ENCODE measurements at places on chromosomes 4 and X.

- no peak for DNase-seq
These were observed 81.0 kb downstream of the BCOR start for GRCh38 chrX:40016749-40017148.

- DNase-seq, result no peak
These were observed 90.2 kb downstream of the CXCL13 start for GRCh38 chr4:77695774-77696173.

DNA sequence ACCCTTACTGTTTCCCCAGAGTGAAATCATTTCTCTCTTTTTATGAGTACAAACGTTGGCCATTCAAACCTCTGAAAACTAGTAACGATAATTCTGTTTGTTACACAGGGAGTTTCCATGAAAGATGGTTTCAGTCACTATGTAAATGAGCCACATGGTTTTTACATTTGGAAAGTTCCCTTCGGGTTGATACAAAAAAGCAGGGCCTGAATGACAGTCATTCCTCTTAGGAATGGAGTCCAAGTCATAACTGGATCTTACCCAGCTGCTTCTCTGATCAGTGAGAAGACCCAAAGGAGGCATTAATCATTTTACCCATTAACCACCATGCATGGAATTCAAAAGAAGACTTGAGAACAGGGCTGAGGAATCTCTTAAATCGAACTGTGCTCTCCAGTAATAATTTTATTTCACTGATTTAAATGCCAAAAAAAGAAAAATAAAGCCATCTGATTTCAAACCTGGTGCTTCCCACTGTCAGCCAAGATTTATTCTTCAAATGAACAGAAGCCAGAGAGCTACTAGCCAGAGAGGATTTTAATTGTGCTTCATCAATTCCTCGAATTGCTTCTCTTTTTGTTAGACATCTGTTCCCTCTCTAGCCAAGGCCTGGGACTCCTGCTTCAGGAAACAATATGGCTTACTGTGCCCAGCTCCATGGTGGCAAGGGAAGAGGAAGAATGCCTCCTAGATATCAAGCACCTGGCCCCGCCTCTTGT, 3.2 kb downstream of the SOWAHB start:
- no peak for DNase-seq

DNA sequence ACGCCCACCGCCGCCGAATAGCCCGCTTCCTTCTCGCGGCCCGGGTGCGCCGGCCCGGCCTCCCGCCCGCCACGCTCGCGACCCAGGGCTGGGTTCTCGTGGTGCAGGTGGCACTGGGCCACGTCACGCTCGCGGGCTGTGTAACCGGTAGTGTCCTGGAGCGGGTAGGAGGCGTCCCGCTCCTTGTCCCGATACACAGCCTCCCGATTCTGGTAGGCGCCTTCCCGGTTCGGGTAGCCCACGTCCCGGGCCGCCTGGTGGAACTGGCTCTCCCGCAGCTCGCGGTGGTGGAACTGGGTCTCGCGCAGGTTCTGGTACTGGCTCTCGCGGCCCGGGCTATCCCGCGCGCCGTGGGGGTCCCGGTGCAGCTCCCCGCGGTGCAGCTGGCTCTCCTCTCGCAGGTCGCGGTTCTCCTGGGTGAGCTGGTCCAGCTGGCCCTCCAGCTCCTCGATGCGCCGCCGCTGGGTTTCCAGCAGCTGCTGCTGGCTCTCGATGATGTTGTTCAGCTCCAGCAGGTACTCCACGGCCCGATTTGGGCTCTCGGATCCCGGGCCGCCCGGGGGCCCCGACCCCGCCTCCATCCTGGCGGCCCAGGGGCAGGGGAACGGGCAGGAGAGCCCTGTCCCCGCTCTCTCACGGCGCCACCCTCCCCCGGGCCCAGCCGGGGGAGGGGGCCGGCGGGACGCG, 39.3 kb upstream of the IQSEC2 start:
- DNase-seq, result no peak

DNA sequence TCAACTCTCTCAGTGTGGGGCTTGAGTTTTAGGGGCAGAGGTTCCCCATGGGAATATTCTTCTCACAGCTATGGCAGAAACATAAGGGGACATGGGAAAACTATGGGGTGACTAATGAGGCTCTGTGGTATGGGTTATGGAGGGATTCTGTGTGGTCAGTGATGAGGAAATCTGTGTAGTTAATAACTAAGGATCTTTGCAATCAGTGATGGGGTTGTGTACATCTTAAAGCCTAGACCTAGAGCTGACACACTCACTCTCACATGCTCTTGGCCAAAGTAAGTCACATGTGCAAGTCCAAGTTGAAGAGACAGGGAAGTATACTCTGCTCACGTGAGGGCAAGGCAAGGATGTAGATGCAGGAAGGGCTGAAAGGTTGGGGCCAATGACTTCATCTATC, 86.4 kb upstream of the UXT start:
- DNase-seq, result no peak

DNA sequence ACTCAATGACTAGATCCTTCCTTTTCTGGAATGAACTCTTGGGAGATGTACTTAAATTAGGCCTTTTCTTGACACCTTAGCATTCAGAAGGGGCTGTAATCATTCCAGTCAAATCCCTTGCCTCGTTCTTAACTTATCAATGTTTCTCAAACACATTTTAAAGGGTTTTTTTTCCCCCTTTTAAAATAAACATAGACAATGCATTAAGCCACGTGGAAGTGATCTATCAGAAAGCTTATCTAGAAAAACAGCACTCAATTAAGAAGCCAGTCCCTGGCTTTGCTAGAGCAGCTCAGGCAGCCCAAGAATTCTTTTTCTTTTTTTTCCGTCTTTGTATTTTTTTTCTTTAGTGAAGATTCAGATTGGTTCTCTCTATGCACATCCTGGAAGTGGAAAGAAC, 118.2 kb downstream of the PCDH7 start:
- no peak for DNase-seq

DNA sequence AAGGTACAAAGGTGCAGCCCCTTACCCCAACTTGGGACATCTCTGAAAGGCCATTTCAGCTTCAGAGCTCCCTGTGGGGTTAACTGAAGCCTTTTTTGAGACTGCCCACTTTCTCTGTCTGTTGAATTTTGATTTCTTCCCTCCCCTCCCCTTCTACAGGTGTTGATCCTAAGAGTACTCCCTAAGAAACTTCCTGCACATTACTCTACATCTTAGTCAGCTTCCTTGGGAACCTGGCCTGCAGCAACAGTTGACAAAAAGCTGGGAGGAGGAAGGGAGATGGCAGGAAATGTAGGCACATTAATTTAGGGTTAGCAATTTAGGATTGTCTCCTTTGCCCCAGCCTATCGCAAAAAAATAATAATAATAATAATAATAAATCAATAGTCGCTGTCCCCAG, 1.2 kb upstream of the IDS start:
- no peak for DNase-seq

DNA sequence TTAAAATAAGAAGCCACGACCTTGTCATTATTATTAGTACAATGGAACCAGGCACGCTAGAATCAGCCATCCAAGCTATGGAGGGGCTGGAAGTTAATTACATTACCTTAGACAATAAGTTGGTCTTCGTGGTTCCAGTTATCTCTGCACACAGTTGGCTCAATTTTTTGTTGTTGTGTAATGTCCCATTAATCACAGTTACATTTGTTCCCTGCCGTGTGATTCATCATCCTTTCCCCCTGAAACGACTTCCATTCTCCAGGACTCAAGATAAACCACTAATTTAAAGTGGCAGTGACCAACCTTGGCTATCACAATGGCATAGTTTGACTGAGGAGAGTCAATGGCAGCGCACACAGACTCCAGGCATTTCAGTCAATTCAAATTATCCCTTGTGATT, 905.0 kb downstream of the RAB28 start:
- no peak for DNase-seq

DNA sequence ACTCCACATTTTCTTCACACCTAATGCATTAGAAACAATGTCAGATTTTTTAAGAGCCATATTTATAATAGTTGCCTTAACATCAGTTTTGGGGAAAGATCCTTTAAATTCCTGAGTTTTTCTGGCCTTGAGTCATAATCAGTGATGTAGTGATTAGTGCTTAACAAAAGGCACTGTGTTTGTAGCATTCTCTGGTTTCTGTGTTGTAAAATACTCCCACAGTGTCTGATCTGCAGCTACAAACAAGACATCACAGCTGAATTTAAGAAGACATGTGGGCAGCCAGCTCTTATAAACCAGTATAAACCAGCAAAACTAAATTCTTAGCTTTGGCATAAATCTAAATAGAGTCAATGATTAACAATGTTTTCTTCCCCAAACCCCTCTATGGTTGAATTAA, 233.8 kb downstream of the FSTL5 start:
- DNase-seq, result no peak

GRCh38 chrX:619812-620531, 10.6 kb upstream of the SHOX start:
- peak; percentile 30 for DNase-seq

DNA sequence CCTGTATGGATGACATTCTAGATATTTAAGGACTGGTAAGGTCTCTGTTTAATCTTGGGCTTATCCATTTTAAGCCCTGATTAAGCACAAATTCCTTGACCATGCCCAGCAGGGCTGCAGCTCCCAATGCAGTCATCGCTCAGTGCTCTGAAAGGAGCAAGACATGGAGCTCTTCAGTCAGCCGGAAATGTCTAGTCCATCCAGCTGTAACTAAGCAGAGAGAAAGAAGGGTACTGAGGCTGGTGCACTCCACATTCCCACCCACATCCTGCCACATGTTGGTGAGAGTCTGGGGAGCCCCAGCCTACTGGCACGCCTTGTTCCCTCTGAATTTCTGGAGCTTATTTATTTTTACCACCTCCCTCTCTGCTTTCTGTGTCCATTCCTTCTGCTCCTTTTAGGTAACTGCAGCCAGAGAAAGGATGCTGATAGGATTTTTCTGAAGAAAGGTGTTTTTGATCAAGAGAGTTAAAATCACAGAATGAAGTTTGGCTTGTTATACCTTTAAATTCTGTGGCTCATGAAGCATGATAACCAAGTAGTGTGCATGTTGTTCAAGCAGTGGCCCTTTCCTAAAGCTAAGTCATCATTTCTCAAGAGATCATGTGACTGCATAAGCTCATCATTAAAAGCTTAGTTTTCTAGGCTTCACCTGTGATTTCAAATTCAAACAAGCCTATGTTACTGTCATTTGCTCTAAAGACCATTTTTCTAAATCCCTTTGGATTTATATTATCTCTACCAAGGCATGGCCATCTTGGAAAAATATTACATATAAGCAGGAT, 74.0 kb downstream of the GALNT7 start:
- no peak for DNase-seq

DNA sequence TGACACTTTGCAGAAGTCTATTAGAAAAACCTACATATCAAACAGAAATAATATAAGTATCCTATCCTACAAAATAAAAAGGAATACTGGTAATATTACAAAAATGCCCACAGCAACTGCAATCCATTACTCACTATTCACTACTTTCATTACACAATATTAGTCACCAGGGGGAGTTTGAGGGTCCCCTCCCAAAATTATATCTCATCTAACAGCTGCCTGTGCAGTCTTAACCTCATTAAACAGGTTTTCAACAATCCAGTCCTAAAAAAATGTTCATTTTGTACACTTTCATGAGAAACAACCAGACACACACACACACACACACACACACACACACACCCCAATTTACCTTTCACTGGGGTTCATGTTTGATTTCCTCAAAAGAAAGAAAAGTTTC, 2.9 kb downstream of the CLOCK start:
- DNase-seq, result no peak

DNA sequence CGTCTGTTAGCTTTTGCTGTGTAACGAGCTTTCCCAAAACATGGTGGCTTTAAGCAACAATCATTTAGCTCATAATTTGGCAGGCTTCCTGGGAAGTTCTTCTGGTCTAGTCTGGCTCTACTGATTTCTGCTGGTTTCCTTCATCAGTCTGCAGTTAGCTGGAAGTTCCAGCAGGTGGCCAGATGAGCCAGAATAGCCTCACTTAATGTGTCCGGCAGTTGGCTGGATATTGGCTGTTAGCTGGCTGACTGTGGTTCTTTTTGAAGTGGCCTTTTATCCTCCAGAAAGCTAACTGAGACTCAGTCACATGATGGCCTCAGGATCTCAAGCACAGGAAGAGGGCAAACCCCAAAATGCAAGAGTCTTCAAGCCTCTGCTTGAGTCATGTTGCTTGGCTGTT, 34.9 kb downstream of the FTHL17 start:
- DNase-seq, result peak; percentile 48

DNA sequence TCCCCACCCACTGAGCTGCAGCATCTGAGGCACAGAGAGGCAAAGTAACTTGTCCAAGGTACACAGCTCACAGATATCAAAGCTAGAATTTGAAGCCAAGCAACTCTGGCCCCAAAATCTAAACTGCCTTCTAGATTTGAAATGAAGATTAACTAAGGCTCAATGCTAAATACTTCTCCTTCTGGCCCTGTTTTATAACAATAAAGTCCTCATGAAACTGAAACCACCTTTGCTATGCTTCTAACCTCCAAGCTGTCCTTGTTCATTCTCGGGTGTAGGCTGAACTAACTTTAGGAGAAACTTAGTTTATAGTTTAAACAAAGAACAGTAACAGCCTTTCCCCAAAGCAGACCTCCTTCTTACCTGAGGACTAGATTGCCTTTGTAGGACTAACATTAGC, 93.6 kb downstream of the DCTD start:
- DNase-seq, result no peak

- DNase-seq, result no peak
These were observed 820.4 kb upstream of the EPHA5 start for GRCh38 chr4:66490729-66491128.

- no peak for DNase-seq
These were observed 193.0 kb upstream of the IGFBP7 start for GRCh38 chr4:57303012-57303751.

GRCh38 chrX:147602176-147602696, 309.5 kb upstream of the FMR1 start:
- no peak for DNase-seq

GRCh38 chr4:74438661-74439060, 6.3 kb upstream of the AREG start:
- no peak for DNase-seq

DNA sequence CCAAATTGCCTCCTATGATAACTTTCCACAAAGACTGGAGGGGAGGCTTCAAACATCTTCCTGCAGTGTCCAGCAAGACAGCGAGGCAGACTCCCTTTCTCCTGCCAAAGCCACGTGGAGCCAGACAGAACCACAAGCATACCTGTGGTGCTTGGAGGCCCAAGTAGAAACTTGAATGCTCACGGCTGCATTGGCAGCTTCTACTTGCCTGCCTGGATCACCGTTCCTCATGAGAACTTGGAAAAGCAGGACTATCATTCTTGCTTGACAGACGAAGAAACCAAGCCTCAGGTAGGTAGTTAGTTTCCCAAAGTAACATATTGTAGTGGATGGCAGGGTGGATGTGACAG, 216.3 kb upstream of the SFRP2 start:
- DNase-seq, result no peak

- DNase-seq, result peak; percentile 34
These were observed at the start of gene NR0B1 for GRCh38 chrX:30309139-30309571. Gene NR0B1, minus strand, starts transcription at chrX:30309390. Its CDS starts 27 bp downstream, at chrX:30309363.

- no peak for DNase-seq
These were observed 21.3 kb downstream of the TXLNG start for GRCh38 chrX:16807548-16807947.

DNA sequence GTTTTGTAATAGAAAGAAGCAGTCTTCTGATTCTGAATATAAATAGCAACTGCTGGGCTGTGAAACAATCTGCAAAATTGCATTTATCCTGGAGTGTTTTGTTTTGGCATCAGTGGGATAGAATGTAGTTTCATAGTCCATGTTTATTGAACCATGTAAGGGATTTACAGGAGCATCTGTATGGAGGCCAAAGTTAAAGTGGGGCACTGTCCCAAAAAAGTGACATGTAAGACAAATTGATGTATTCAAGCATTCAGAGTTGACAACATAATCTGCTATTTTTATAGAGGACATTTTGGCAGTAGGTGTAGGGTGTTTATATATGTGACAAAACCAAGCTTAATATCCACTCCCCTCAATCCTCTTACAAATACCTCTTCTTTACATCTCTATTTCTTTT, 200.5 kb upstream of the ANK2 start:
- DNase-seq, result no peak

GRCh38 chr4:184807797-184808712, 17.7 kb downstream of the ACSL1 start:
- DNase-seq, result peak; percentile 84
